ENCODE measurements at places on chromosomes 5 and 9. TPM values are rescaled to one million over a fixed set of nuclear protein-coding genes. Genes with fewer than 3 reads are reported as not detected.

Gene PCDHGA9
- total RNA-seq: 1.1 TPM

Gene CDC20B
- not detected for total RNA-seq

GRCh38 chr5:112923988-112924387 lies 2.0 kb upstream of the REEP5 start:
- no peak overlapping the region for H3K4me3 ChIP-seq
- no peaks in the 10 kb centered on the region for H3K27me3 ChIP-seq
- H3K36me3 ChIP-seq: peaks cover 12% of the 10 kb centered on the region
- H3K4me1 ChIP-seq: peaks cover 18% of the 10 kb centered on the region

- H3K4me1 ChIP-seq: no peaks in the 10 kb centered on the region
- no peak overlapping the region for H3K4me3 ChIP-seq
- H3K36me3 ChIP-seq: no peaks in the 10 kb centered on the region
- no peak overlapping the region for H3K27ac ChIP-seq
These were observed 6.2 kb upstream of the TAF11L13 start for GRCh38 chr5:17625686-17626085.

DNA sequence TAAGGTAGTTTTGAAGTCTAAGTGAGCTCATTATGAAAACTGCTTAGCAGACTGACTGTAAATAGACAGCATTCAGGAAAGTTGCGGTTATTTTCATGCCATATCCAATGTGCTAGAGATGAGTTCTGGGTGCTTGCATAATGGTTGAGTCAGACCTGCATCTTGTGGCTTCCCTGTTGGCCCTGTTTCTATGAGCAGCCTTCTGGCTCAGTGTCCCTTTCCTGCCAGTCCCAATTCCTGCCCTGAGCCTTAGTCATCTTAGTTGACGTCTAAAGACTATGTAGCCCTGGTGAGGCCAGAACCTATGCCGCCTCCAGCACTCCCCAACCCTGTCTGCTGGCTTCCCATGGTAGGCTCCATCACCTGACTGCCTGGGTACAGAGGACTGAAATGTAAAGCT lies 76.3 kb upstream of the TNFSF8 start:
- DNase-seq: no peak
- H3K4me3 ChIP-seq: no peak overlapping the region
- H3K27ac ChIP-seq: no peak overlapping the region
- no peaks in the 10 kb centered on the region for H3K4me1 ChIP-seq

GRCh38 chr9:110208031-110208430 lies at the start of gene C9orf152:
Gene C9orf152 (minus strand): TSS chr9:110208159. CDS start chr9:110207579, 580 bp downstream.
- no peaks in the 10 kb centered on the region for H3K36me3 ChIP-seq
- H3K4me1 ChIP-seq: no peaks in the 10 kb centered on the region
- no peak within 1 kb of the TSS for H3K27ac ChIP-seq
- no peak within 1 kb of the TSS for H3K4me3 ChIP-seq

- H3K4me1 ChIP-seq: no peaks in the 10 kb centered on the region
- no peaks in the 10 kb centered on the region for H3K36me3 ChIP-seq
- no peak overlapping the region for H3K4me3 ChIP-seq
- DNase-seq: no peak
- no peak overlapping the region for H3K27ac ChIP-seq
These were observed 244.5 kb downstream of the ZSWIM6 start for GRCh38 chr5:61576556-61576955.

- DNase-seq: no peak
- no peak overlapping the region for H3K4me3 ChIP-seq
- H3K27me3 ChIP-seq: no peaks in the 10 kb centered on the region
- H3K4me1 ChIP-seq: no peaks in the 10 kb centered on the region
These were observed 71.7 kb downstream of the COL15A1 start for GRCh38 chr9:99015448-99015847.

- no peaks in the 10 kb centered on the region for H3K36me3 ChIP-seq
- peaks cover 36% of the 10 kb centered on the region for H3K27me3 ChIP-seq
- no peak overlapping the region for H3K4me3 ChIP-seq
These were observed 34.1 kb downstream of the SLC6A3 start for GRCh38 chr5:1411099-1411498.

- no peaks in the 10 kb centered on the region for H3K4me1 ChIP-seq
- DNase-seq: no peak
- no peak overlapping the region for H3K4me3 ChIP-seq
- no peaks in the 10 kb centered on the region for H3K27me3 ChIP-seq
These were observed 238.6 kb upstream of the PRR16 start for GRCh38 chr5:120225524-120225923.

Measured in gastrocnemius medialis (tissue), 4 donors.